AG20443 (cell line): ENCODE measurements at places on chromosomes 2 and 18.

DNA sequence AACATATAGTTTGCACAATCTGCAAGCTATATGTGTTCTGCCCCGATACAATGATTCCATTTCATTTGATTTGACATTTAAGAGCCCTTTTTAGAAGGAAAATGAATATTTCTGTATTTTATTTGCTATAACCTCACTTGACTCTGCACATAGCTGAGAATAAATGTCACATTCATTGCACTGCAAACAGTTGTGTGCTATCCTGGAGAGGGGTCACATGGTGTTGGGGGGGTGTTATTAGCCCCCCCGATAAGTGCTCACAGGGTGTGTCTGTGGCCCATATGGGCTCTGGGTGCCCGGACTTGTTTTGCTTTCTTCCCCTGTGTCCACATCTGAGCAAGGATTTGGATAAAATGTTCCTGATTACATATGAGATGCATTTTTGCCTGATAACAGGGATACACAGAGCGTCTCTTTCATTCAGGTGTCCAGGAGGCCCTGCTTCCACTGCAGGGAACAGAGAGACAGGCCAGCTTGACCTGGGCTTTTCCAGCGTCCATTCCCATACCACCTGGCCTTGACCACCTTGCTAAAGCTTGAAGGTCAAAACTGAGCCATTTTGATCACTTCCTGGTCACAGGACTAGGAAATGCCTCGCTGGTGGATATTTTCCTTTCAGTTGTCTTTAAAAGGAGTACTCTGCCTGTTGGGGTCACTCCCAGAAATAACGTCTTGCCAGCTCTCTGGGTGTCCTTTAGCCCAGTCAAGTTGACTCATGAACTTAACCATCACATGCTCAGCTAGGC is 38.4 kb upstream of the ID2 start:
- DNase-seq = no peak

GRCh38 chr2:31378389-31378788 is 36.2 kb downstream of the XDH start:
- no peak for DNase-seq

- DNase-seq = peak; percentile 51
Observed at GRCh38 chr2:121501031-121501430, 29.6 kb upstream of the RNU4ATAC start.

GRCh38 chr2:60351321-60351720 is 202.1 kb downstream of the BCL11A start:
- DNase-seq = no peak

DNA sequence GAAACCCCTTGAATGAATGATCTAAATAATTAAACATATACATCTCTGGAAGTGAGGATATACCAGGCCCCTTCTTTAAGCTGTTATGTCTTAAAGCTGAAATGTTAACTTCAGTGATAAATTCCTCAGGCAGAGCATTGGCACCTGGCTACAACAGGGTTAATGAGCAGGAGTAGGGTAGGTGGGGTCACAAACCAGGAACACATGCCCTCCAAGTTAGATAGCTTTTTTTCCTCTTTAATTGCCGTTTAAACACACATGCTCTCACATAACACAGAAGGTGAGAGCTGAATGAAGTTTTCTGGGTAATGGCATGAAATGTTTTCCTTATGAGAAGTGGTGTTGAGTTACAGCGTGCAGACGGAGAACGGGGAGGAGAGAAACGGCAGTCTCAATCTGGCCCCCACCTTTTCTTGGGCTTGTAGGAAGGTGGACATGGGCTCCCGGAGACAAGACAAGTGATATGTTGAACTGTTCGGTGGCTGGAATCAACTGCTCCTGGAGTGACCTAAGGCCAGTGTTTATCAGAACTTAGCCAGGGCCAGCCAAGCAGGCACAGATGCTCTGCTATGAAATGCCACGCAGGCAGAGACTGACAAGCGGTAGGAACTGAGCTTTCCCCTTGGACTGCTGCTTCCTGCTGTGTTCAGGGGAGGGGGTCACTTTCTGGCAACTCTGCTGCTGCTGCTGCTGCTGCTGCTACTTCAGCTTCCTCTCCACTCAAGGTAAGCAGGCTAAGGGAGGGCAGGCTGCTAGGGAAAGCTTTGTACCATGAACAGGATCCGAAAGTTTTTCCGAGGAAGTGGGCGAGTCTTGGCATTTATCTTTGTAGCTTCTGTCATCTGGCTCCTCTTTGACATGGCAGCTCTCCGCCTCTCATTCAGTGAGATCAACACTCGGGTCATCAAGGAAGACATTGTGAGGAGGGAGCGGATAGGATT is at the start of gene GALNT5:
GALNT5 (plus strand) TSS at position 394 of the 941 bp plus-strand sequence; CDS start at position 772, 378 bp downstream.
- peak; percentile 58 for DNase-seq

DNA sequence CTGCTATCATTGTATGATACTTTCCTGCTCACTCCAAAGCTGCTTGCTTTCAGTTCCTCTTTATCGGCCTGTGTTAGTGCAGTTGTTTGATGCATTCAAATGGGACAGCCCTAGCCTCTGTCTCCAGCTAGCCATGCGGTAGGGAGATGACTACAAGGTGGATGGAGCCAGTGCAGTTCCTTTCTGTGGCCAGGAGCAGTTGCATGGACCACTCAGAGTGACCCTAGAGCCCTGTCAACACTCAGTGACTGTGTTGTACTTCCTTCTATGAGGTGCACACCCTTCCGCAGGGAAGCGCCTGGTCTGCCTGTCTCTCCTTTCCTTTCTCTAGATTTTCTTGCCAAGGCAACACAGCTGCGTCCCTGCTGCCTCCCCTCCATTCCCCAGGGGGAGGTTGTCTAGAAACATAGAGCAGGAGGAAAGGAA is 33.8 kb downstream of the KCNS3 start:
- no peak for DNase-seq

DNA sequence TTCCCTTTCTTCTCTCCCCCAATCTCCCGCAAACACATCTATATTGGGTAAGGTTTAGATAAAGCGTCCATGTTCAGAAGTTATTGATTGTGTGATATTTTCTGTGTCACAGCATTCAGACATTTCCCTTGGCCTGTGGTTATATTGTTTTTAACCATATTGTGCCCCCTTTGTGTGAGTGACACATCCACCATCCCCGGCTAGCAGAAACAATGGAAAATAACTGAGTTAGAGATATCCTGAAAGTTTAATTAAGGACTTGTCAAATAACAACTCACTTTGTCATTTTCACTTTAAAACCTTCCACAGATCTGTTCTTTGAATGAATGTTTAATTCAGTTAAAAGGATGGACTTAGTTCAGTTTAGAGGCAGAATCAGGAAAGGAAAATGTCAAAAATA is 151.0 kb downstream of the KCNJ3 start:
- no peak for DNase-seq

GRCh38 chr18:3995476-3996102 is 459.5 kb downstream of the DLGAP1 start:
- DNase-seq = peak; percentile 24

- DNase-seq = no peak
Observed at GRCh38 chr2:133952420-133952819, 301.5 kb upstream of the MGAT5 start.

- DNase-seq = no peak
Observed at GRCh38 chr2:239287461-239287860, 113.4 kb downstream of the HDAC4 start.

GRCh38 chr2:229174794-229175496 is 96.1 kb downstream of the PID1 start:
- peak; percentile 22 for DNase-seq

DNA sequence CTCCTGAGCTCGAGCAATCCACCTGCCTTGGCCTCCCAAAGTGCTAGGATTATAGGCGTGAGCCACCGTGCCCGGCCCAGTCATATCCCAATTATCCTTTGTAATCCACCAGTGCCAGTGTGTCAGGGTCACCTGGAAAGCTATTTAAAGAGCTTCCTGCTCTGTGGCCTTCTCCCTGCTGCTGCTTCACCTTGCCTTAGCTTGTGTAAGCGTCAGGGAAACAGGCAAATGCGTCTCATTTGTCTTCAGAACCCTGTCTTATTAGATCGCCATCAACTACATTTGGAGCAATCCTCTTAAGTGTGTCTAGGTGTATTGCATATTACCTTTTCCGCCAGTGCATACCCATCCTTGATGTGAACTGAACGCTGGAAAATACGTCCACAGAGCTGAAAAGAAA is 10.2 kb downstream of the KIF5C start:
- no peak for DNase-seq

DNA sequence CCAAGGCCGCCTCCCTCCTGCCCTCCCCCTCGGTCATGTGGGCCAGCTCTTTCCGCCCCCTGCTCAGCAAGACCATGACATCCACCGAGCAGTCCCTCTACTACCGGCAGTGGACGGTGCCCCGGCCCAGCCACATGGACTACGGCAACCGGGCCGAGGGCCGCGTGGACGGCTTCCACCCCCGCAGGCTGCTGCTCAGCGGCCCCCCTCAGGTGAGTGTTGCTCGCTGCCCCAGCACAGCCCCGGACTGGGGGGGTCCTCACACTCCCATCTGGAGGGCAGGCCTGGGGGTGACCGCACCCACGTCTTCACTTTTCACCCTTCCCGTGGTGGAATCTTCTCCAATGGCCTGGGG is 51.3 kb downstream of the NTSR2 start:
- DNase-seq = no peak

- no peak for DNase-seq
Observed at GRCh38 chr2:237283131-237283928, 130.6 kb downstream of the COL6A3 start.

GRCh38 chr2:222315443-222316121 is 16.8 kb upstream of the PAX3 start:
- no peak for DNase-seq
